ENCODE measurements at places on chromosomes 2 and 18.

DNA sequence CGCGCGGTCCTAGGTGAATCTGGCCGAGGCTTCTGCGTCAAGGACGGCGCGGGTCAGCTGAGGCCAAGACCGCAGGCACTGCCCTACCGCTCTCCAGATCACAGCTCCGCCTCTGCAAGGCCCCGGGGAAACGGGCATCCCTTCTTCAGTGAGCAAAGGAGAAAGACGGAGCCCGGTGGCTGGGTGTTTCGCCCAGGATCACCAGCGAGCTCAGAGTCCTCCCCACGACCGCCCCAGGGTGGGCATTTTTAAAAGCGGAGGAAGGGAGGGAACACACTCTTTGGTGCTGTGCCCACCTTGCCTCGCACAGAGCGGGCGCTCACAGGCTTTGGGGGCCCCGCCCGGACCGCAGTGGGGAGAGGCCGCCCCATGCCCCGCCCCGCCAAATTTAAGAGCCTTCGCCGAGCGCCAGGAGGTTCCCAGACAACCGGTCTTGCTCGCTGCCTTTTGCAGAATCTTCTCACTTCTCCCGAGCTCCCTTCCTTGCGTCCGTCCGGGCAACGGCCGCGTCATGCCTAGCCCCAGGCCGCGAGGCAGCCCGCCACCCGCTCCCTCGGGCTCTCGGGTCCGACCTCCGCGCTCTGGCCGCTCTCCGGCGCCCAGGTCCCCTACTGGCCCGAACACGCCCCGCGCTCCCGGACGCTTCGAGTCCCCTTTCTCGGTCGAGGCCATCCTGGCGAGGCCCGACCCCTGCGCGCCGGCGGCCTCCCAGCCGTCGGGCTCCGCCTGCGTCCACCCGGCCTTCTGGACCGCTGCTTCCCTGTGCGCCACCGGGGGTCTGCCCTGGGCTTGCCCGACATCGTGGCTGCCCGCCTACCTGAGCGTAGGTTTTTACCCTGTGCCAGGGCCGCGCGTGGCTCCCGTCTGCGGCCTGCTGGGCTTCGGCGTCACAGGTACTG is at the start of gene NOTO:
TSS of gene NOTO (plus strand) at position 419 of the 899 bp plus-strand sequence. CDS start at position 512, 93 bp downstream.
- no peak for DNase-seq

DNA sequence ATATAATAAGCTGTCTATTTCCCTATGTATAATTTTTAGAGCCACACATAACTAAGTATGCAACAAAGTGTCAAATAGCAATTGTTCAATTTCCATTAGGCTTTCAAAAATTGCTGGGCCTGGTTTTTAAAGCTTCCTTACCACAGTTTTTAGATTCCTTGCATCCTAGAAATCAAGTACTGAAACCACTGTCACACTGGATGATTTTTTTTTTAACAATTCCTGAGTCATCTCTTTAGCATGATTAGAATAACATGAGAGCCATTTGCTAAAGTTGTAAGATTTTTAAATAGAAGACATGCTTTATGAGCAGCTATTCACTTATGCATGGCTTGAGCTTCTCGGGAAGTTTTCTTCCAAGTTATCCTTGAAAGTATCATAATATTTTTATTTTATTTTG is 319.5 kb upstream of the NXPH2 start:
- DNase-seq = no peak

DNA sequence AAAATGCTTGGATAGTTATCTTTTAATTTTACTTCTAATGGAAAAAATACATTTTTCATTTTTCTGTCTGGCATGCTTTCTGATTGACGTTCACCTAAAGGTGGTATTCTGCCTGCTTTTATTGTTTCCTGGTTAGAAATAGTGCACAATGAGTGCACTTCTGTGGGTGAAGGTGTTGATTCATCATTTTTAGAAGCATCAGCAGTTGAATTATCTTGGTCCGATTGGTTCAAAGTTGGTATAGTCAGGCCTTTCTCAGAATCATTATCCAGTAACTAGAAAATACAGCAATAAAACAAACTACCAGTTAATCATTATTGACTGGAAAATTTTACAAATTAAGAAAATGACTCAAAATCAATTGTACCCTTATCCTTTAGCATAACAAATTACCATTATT is 84.5 kb downstream of the STRADB start:
- DNase-seq = no peak

DNA sequence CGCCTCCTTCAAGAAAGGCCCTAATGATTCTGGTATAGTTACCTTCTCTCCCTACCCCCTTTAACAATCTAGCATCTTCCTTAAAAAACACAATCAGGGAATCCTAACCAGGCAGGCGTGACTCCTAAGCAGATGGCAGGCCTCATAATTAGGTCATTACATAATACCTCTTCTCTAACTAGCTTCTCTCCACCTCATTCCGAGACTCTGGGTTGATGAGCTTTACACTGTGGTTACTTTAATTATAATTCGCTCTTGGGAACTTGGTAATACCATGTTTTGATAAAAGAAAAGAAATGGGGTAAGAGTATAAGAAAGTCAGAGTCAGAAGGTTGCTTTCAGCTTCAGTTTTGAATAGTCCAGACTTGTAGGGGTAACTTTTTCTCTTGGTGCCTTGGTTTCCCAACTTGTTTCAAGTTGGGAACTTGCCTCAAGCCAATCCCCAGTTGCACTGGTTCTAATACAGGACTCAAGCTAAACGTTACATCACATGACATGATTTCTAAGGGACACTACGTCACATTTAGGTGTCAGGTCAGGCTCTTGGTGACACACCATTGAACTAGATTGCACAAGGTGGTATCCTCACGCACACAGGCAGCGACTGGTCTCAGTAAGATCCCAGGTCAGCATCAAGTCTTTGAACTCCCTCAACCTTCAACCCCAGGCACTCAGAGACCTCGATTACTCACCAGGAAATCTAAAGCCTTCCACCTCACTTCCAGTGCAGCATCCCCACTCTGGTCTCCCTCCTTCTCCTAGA is 59.2 kb downstream of the AAK1 start:
- DNase-seq = no peak

DNA sequence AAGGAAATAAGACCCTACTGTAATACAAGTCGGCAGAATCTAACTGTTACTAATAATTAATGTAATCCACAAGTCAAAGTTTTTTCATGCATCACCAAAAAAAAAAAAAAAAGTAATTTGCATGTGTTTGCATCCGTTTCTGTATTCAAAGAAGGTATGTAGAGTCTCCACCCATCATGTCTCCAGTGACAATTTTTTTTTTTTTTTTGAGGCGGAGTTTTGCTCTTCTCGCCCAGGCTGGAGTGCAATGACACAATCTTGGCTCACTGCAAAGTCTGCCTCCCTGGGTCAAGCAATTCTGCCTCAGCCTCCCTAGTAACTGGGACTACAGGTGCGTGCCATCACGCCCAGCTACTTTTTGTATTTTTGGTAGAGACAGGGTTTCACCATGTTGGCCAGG is 24.2 kb upstream of the NFU1 start:
- DNase-seq = no peak

DNA sequence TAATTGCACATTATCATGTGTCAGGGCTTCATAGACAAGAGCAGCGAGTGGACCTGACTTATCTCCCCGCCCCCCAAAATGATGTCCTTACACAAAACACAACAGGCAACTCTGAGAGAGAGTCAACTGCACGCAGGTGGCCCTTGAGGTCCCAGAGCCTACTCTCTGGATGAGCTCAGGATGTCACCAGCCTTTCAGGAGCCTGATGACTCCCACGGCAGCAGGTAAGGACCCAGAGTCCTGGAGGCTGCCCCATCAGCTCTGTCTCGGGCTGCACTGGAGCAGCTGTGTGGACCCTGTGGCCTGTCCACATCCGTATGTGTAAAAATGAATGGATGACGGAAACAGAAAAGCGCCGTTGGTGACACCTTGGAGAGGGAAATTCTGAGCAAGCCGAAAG is 130.9 kb downstream of the HDAC4 start:
- no peak for DNase-seq

DNA sequence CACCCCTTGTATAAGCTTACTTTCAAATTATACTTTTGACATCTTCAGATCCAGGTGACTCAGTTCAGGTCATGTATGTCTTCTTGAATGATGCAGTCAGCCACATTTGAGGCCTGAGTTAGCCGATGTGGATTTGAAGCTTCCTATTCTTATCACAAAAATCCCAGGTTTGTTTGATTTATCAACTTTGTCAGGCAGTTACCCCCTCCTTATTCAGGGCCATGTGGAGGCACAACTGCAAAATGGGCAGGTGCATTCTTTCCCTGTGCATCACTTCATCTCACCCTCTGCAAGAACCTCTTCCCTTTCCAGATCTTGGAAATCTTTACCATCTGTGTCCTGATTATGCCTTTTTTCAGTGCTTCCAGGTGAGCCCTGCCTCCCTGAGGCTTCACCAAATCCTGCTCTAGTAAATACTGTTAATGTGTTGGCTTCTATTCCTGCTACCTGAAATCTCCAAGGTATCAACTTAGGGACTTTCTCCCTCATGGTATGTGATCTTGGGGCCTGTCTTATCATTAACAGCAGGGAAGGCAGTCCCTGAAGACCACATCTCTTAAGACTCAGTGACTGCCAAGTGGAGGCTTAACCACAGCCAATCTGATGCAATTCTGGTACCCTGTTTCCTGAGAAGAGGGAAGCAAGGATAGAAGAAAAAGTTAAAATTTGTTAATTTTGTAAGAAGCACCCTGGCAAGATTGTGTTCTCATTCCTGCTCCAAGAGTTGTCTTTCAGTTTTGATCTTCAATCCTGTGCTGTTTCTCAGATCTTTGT is 9.4 kb upstream of the ARHGAP28 start:
- DNase-seq = no peak

DNA sequence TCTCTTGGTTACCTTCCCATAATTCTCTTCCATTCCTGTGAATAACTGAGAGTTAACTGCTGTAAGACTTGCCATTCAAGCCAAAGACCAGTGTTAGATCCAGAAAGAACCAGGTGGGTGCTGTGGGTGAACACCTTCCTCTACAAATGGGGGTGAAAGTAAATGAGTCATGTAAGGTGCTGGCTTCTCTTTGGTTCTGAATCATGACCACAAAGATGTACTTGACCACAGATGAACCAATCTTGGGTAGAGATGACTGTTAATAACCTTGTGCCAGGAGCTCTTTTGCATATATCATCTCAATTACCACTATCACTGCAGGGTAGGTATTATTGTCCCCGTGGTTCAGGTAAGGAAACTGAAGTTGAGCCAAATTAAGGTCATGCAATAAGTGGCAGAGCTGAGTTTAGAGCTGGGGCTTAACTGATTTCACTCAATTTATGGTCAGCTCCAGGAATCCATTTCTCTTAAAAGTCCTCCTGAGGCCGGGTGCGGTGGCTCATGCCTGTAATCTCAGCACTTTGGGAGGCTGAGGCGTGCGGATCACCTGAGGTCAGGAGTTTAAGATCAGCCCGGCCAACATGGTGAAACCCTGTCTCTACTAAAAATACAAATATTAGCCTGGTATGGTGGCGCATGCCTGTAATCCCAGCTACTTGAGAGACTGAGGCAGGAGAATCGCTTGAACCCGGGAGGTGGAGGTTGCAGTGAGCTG is 244.9 kb upstream of the CXCR4 start:
- no peak for DNase-seq

DNA sequence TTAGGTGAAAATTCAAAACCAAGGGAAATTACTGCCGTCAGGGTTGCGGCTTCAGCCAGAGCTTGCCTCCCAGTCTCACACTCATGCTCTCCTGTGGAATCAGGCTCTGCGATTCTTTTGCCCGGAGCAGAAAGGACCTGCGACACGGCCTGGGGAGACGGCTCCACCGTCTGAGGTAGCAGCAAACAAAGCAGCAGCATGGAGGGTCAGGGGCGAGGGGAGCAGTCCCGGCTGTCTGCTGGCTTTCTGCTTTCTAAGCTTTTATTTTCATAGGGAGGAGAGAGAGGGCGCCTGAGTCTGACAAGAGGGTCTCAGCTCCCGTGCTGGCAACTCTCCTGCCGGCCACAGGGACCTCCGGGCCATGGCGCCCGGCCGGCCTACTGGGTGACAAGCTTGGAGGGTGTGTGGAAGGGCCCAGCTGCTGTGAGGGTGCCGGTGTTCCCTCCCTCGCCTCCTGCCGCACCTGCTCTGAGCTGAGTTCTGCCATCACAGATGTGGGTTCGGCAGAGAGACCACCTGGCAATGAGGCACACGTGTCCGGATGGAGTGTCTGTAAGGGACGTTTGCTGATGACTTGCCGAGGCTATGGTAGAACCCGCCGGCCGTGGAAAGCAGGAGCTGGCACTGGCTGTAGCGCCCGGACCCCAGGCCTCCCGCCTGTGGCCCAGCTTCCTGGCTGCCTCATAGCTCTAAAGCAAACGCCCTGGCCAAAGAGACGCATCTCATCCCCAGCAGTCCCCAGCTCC is 66.2 kb upstream of the CTDP1 start:
- DNase-seq = no peak

GRCh38 chr18:46336278-46337111 is 232.3 kb downstream of the HAUS1 start:
- DNase-seq = no peak

DNA sequence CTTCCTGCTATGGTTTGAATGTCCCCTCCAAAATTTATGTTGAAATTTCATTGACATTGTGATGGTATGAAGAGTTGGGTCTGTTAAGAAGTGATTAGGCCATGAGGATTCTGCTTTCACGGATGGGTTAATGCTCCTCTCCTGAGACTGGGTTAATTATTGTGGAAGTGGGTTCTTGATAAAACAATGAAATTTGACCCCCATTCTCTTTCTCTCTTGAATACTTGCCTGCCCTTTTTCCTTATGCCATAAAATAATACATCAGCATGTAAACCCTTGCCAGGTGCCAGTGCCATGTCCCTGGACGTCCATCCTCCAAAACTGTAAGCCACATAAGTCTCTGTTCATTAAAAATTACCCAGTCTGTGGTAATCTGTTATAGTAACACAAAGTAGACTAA is 352.8 kb downstream of the LRRTM4 start:
- DNase-seq = no peak

DNA sequence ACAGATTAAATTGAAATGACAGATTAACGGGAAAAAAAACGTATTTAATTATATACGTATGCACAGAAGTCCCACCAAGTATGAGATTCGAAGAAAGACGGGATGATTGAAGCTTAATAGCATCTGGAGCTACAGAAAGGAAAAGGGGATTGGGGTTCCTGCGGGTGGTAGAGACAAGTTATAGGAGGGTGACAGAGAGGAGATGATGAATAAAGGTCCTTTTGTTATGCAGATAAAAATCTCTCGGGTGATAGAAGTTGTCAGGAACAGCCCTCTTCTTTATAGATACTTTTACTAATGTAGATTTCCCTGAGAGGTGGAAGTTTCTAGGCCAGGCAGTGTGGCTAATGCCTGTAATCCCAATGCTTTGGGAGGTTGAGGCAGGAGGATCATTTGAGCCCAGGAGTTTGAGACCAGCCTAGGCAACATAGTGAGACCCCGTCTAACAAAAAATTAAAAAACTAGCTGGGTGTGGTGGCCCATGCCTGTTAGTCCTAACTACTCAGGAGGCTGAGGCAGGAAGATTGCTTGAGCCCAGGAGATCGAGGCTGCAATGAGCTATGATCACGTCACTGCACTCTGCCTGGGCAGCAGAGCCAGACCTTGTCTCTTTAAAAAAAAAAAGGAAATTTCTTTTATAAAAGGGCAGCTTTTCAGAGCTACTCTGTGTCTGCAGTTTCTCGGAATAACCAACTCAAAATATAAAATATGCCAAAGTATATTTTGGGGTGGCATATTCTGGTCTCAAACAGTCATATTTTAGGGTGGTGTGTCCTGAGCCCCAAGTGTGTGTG is 113.0 kb downstream of the STPG4 start:
- DNase-seq = no peak

GRCh38 chr2:119178776-119179175 is 20.2 kb upstream of the C1QL2 start:
- DNase-seq = no peak
